D341Med (cell line): ENCODE measurements at places on chromosomes 16 and 17.

- no peak for DNase-seq
Measured at GRCh38 chr16:80681436-80681835, 123.0 kb downstream of the CDYL2 start.

- DNase-seq = peak; percentile 59
Measured at GRCh38 chr17:8185582-8186445, 4.2 kb downstream of the BORCS6 start.

DNA sequence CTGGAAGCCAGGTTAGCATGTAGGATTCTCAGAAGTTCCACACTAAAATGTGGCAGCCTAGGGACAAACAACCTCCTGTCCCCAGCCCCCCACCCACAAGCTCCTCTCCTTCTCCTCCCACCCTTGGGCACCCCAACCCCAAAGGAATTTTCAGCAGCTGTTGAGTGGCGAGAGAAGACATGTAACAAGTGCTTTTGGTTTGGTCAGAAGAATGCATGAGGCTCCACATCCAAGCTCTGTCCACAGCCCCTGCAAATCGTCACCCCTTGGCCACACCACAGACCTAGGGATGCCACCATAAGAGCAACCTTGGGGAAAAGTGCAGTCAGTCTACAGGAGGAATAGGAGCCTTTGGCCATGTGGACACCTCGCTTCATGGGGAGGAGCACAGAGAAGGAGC lies 11.9 kb upstream of the RAB37 start:
- DNase-seq = no peak

DNA sequence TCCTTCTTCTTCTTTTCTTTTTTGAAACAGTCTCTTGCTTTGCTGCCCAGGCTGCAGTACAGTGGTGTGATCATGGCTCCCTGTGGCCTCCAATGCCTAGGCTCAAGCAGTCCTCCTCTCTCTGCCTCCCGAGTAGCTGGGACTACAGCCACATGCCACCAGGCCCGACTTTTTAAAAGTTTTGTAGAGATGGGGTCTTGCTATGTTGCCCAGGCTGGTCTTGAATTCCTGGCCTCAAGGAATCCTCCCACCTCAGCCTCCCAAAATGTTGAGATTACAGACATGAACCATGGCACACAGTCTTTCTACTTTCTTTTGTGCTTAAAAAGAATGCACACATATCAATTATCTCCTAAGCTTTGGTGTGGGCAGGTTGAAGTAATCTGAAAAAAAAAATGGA lies 61.0 kb upstream of the DNAJA2 start:
- DNase-seq = no peak

DNA sequence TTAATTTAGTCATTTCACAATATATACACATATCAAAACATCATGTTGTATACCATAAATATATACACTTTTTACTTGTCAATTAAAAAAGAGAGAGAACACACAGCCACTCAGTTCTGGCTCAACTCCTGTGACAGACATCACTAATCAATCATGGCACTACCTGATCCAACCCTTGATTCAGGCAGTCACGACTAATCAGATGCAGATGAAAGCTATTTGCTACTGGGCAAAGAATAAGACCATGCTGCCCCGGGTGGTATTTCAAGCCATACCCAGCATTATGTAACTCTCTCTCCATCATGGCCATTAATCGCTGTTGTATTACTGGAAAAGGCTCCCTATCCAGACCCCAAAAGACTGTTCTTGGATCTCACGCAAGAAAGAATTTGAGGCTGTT lies 345.7 kb downstream of the HAPSTR1 start:
- no peak for DNase-seq

GRCh38 chr17:50638606-50638965 lies 3.9 kb downstream of the ABCC3 start:
- DNase-seq = no peak

DNA sequence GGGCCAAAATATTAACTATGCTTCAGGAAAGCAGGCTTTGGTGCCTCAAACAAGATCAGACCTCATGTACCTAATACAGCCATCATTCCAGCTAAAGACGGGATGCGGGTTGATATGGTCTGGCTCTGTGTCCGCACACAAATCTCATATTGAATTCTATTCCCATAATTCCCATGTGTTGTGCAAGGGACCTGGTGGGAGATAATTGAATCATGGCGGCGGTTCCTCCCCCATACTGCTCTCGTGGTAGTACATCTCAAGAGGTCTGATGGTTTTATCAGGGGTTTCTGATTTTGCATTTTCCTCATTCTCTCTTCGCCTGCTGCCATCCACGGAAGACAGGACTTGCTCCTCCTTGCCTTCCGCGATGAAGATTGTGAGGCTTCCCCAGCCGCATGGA lies 19.1 kb upstream of the CHST6 start:
- no peak for DNase-seq

DNA sequence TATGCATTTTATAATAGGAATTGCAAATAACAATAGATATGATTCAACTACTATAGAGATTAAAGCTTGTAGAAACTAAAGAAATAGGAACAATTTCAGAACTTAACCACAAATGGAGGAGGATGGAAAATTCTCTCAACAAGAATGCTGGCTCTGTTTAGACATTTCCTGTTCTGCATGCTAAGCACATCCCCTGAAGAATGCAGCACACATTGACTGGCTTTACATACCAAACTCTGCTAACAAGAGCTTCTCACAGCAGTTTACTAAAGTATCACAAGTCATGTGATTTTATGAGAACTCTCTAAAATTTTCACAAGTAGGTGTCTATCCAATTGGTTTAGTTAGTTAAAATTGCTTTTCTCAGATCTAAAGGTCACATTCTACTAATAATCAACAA lies 85.2 kb downstream of the SPAG9 start:
- DNase-seq = no peak

GRCh38 chr17:4839965-4840892 lies 7.1 kb downstream of the MINK1 start:
- DNase-seq = no peak

DNA sequence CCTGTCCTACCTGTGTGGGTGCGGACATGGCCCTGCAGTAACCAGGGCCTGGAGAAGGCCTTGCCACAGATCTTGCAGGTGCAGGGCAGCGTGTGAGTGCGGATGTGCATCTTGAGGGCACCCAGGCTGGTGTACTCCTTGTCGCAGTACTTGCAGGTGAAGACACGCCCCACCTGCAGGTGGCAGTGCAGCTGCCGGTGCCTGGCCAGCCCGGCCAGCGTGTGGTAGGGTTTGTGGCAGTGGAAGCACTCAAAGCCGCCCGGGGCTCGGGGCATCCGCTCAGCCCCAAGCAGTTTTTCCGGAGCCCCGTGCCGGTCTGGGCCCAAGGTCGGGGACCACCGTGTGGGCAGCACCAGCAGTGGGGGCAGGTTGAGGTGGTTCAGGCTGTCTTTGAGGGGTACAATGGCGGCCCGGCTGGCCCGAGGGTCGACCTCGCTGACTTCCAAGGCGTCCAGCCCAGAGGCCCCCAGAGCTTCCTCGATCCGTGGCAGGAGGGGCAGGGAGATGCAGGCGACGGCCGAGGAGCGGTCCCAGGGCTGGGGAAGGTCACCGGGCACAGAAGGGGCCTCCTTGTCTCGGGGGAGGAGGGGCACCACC lies 5.1 kb downstream of the SNAI3 start:
- DNase-seq = peak; percentile 62

- no peak for DNase-seq
Measured at GRCh38 chr16:2082171-2082982, 34.6 kb downstream of the TSC2 start.

GRCh38 chr17:2192367-2193057 lies 111.1 kb downstream of the SMG6 start:
- DNase-seq = no peak

GRCh38 chr16:48503779-48504178 lies 106.2 kb downstream of the N4BP1 start:
- no peak for DNase-seq

DNA sequence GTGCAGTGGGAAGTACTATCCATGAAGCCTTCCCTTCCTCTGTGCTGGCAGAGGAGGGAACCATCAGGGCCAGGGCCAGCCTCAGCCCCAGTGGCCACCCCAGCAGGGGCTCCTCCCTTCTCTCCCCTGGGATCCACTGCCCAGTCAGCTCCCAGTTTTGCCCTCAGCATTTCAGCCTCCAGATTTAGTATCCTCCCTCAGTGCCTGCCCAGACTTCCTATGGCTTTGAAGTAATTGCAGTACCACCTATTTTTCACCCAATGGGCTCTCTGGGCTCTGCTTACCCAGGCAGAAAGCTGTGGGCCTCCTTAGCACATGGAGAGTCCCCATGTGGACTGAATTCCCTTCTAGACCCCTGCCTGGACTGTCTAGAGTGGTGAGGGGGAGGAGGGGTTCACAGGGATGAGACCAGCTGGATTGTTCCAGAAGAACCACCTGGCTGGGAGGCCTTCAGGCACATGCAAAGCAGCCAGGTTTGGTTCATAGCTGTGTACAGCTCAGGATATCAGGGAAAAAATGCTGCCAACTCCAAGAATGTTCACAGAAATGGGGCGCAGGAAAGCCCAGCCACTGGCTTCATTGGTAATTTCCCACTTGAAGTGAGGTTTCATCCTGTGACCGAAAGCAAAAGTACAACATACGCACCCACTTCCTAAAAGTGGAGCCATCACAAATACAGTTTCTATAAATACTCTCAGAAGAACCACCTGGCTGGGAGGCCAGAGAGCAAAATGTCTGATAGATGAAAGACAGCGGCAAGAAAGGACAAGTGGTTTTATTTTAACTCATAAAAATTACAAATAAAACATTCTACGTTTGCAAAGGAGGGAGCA lies 15.2 kb upstream of the HERPUD1 start:
- DNase-seq = no peak

- DNase-seq = no peak
Measured at GRCh38 chr17:6196355-6196754, 126.2 kb downstream of the WSCD1 start.

DNA sequence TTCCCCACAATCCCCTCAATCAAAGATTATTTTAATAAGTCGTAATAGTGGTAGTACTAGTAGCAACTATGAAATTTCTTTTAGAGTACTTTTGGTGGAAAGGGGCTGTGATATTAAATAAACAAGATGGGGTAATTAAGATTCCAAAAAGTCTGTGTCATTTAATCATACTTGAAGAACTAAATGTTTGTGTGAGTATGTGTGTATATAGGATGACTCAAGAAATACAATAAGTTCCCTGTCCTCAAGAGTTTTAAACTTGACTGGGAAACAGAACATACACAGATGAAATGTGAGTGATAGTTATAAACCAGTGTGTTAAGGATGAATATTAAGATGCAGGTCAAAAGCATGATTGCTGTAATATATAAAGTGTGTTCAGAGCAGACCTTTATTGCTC lies 2.3 kb downstream of the ALDH3A2 start:
- no peak for DNase-seq

GRCh38 chr16:64493709-64494108 lies 628.2 kb downstream of the CDH11 start:
- DNase-seq = no peak

GRCh38 chr17:58344047-58344790 lies 7.8 kb downstream of the SUPT4H1 start:
- no peak for DNase-seq

GRCh38 chr17:50191359-50192143 lies 9.9 kb downstream of the COL1A1 start:
- DNase-seq = no peak

GRCh38 chr17:66548158-66548557 lies 245.7 kb downstream of the PRKCA start:
- DNase-seq = no peak

DNA sequence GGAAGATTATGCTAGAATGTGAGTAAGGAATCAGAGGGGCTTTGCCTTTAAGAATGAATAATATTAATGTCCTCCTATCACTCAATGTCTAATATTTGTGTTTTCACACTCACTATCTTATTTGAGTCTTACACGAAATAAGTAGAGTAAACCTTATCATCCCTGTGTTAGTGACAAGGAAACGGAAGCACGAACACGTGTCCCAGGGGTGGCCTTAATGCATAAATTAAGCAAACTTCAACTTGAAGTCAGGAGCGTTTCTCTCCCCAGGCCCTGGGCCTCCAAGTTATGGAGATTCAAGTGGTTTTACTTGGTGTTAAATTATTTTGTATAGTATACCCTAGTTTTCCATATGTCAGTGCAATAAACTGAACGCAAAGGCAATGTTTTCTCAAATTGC lies 96.0 kb downstream of the WDR59 start:
- no peak for DNase-seq

- DNase-seq = no peak
Measured at GRCh38 chr17:79775632-79776031, 2.3 kb upstream of the CBX2 start.
